ENCODE measurements at places on chromosomes 2 and 18.

- DNase-seq, result no peak
Measured at GRCh38 chr18:26719896-26720295, 145.6 kb downstream of the AQP4 start.

GRCh38 chr2:177172034-177172880, 40.3 kb upstream of the HNRNPA3 start:
- no peak for DNase-seq

DNA sequence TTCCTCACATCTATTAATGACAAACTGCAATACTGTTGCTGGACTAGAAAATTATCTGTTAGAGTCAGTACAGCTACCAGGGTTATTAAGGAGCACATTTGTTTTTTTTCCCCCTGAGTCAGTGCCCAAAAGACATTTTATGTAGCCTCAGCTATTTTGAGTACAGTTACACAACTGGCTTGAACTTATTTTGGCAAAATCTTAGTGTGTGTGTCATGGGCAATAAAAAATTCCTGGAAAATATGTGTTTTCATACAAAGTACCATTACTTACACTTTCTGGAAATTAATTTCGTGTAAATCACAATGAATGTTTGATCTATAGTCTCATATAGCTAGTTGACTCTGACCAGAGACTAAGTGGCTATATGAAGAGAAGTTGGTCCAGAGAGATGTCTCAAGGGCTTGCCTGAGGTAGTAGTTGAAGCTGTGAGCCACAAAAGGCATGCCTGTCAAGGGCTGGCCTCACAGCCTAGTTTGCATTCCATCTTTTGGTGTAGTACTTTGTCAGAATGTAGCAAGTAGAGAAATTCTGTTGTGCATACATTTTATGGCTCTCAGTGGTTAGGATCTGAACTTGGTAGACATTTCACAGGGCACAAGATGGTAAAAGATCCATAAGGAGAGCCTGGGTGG, 283.4 kb downstream of the MTX2 start:
- DNase-seq, result no peak

GRCh38 chr2:198098918-198099317, 294.5 kb downstream of the PLCL1 start:
- no peak for DNase-seq

GRCh38 chr2:83481436-83481835, 977.6 kb downstream of the SUCLG1 start:
- no peak for DNase-seq

GRCh38 chr18:48064978-48065600, 134.6 kb upstream of the SMAD2 start:
- DNase-seq, result no peak

DNA sequence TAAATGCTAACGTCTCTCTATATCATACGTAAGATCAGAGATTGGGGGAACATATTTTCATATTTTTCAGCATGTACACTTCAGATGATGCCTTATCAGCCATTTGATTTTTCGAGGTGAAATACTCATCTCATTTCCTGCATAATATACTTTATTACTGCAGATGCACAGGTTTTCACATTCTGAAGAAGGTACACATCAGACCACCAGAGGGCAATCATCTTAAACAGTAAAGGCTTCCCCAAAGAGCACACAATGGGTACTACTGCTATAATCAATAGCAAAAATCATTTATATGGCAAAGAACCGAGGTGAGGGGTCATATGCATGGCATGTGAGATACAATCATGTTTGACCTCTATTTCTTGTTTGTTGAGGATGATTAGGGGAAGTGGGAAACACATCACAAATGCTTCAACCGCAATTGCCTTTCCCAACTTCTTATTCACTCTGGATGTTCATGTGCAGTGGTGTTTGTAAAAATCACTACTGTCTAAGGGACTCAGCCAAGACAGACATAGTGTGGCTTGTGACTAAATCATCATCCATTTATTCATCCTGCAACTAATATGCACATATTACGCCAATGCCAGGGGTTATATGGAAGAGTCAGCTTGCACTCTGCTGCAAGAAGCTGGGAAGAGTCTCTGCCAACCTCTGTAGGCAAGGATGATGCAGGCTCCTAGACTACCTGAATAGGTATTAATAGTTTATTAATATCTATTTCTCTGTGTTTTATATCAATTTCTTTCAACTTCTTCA, 118.7 kb downstream of the EPB41L3 start:
- no peak for DNase-seq

- DNase-seq, result no peak
Measured at GRCh38 chr2:203892207-203892606, 24.6 kb downstream of the CTLA4 start.

DNA sequence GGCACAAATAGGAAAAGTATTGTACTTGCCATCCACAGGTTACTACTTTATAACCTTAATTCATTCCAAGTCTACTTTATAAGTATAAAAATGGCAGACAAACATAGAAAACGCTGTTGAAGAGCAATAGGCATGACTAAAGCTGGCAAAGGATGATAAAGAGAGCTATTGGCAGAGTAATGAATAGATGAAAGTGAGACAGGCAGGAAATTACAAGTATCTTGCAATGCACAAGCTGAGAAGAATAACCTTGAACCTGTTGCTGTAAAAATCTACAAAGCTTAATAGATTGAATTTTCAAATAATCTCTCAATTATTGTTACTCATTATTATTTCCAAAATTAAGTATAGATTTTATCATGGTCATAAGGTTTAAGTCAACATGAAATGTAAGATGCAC, 8.8 kb downstream of the PELI1 start:
- no peak for DNase-seq

DNA sequence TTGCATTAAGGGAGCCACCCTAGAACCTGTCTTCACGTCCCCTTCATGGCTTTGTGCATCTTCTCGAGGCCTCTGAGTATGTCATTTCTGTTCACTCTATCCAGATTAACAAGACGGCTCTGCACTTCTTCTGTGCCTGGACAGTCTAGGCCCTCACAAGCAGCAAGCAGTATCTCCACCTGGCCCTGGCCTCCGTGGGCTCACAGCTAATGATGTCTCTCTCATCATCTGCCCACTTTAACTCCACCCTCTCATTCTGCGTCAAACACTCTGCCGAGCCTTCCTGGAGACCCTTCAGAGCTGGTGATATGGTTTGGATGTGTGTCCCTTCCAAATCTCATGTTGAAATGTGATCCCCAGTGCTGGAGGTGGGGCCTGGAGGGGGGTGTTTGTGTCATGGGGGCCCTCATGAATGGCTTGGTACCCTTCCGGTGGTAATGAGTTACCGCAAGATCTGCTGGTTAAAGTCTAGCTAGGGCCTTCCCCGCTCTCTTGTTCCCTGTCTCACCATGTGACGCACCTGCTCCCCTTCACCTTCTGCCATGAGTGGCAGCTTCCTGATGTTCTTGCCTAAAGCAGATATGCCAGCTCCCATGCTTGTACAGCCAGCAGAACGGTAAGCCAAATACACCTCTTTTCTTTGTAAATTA, 132.5 kb upstream of the ID2 start:
- DNase-seq, result no peak

GRCh38 chr2:168245074-168245825, 2.1 kb downstream of the STK39 start:
- no peak for DNase-seq

GRCh38 chr2:9653485-9654271, 22.9 kb upstream of the YWHAQ start:
- no peak for DNase-seq

DNA sequence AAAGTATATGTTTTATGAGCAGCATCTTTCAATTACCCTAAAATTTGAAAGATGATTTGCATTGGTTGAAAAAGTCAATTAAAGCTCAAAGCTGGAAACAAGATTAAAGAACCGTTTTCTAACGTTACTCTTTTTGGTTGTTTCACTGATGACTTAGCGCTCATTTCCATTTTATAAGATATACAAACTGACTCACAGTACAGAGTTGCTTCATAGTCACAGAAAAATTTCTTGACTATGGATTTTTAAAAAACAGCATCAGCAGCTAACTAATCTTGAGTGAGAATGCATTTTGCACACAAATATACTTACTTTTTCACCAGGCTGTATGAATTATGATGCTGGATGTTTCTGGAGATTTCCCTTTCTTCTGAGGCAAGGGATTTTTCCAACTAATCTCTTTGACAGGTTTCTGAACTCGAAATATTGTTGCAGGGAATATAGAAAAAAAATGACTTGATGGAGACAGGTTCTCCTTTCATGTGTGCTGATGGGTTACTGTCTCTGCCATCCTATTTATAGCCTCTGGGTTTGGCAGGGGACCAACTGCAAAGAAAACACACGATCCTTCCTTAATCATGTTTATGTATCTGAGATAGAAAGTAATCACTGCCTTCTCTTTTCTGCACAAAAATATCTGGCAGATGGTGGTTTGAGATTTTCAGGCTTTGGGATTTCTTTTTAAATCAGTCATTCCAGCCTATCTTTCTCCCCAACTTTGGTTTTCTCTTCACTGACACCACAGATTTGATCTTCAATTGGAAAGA, 129.4 kb upstream of the DAPL1 start:
- DNase-seq, result no peak

- DNase-seq, result no peak
Measured at GRCh38 chr2:237403024-237403882, 10.7 kb downstream of the COL6A3 start.

DNA sequence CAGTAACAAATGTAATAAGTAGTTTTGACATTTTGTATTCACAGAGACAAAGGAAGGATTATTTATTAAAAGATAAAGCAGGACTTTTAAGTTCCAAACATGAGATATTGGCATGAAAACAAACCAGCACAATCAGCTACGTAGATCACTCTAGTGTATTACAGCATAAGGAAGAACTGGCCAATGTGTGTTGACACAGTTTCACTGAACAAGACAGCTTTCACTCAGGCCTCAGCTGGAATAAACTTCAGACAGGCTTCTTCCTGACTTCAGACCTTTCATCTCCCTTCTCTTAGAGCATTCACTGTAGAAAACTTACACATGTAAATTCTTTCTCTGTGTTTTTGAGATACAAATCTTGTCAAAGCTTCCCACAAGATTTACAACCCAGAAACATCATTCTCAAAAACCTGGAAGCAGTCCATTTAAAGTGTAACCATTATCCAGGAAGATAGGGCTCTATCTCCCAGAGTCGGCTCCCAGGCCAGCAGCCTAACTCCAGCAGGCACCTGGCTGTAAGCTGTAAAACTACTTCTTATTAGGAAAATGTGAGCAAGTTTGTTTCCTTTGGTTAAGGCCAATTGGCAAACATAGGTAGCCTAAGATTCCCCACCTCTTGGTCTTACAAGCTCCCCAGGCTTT, 768.3 kb upstream of the CDH7 start:
- DNase-seq, result no peak

GRCh38 chr2:173705656-173706055, 259.5 kb downstream of the SP3 start:
- no peak for DNase-seq

- DNase-seq, result no peak
Measured at GRCh38 chr2:66431274-66431642, 3.7 kb upstream of the MEIS1 start.

DNA sequence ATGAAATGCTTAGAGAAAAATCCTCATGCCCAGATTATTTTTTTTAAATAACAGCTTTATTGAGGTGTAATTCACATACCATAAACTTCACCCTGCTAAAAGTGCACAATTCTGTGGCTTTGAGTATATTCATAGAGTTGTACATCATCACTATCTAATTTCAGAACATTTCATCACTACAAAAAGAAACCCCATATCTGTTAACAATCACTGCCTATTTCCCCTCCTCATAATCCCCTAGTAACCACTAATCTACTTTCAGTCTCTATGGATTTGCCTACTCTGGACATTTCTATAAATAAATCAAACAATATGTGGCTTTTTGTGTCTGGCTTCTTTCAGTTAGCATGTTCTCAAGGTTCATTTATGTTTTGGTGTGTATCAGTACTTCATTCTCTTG, 51.4 kb downstream of the OSBPL1A start:
- no peak for DNase-seq

- no peak for DNase-seq
Measured at GRCh38 chr18:48674758-48675351, 136.0 kb downstream of the CTIF start.

DNA sequence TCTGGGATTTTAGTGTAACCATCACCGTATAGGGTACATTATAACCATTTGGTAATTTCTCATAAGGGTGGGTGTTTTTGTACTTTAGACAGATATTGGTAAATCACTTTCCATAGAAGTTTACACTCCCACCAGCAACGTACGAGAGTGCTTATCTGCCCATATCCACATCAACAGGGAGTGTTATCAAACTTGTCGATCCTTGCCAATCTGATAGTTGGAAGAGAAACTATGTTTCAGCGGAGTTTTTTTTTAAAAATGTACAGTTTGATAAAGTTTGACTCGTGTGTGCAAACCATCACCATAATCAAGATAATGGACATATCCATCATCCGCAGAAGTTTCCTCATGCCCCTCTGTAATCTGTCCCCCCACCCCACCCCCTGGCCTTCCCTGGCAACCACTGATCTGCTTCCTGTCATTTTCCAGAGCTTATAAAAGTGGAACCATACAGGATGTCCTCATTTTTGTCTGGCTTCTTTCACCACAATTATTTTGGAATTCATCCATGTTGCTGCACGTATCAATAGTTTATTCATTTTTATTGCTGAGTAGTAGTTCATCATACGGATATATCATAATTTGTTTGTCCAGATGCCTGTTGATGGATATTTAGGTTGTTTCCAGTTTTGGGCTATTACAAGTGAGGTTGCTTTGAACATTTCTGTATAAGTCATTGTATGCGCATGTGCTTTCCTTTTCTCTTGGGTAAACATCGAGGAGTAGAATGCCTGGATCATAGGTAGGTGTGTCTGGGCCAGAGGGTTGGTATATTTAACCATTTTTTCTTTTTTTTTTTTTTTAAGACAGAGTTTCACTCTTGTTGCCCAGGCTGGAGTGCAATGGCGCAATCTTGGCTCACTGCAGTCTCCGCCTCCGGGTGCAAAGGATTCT, 18.6 kb downstream of the GLI2 start:
- no peak for DNase-seq

- no peak for DNase-seq
Measured at GRCh38 chr2:28117104-28117596, 226.6 kb downstream of the BABAM2 start.

GRCh38 chr2:218857371-218858137, 2.1 kb upstream of the WNT6 start:
- no peak for DNase-seq

GRCh38 chr2:173412628-173413027, 58.0 kb downstream of the CDCA7 start:
- no peak for DNase-seq

DNA sequence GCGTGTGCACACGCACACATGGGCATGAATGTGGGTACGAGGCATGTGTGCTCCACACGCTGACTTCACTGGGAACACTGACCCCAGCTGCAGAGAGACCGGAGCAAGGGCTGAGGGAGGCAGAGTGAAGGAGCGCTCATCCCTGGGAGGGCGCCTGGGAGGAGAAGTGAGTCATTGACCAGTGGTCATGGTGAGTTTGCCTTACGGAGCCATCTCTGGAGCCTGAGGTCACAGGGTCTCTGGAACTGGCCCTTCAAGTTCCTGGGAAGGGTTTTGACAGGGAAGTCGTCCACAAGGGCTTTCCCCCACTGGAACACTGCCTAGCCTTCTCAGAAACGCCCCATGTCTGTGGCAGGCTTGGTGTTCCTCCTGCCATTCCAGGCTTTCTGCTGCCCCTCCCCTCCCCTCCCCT, 14.3 kb upstream of the TMEM185B start:
- no peak for DNase-seq

- no peak for DNase-seq
Measured at GRCh38 chr18:42211201-42211600, 256.2 kb downstream of the PIK3C3 start.

Measured in activated CD8-positive, alpha-beta memory T cell treated with anti-CD3 and anti-CD28 coated beads, Interleukin-2, amount 50 U/mL, for 4 hours (primary cell).